Sciatic nerve (tissue), 2 donors: ENCODE measurements at places on chromosomes 12 and 14.

DNA sequence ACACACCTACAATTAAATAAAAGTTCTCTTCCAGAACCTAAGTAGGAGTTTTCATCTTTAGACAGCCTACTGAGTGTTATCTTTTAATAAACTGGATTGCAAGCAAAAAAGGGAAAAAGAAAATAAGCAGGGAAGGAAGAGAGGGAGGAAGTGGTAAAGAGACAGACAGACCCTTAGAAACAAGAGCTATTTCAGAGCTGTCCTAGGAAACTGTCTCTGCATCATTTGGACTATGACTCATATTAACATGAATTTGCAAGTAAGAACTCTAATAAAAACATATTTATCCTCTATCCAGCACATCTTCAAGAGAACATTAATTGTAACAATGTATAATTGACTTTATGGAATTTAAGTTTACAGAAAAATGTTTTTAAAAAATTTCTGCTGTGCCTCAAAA lies 438.8 kb upstream of the USP15 start:
- no peak for DNase-seq

DNA sequence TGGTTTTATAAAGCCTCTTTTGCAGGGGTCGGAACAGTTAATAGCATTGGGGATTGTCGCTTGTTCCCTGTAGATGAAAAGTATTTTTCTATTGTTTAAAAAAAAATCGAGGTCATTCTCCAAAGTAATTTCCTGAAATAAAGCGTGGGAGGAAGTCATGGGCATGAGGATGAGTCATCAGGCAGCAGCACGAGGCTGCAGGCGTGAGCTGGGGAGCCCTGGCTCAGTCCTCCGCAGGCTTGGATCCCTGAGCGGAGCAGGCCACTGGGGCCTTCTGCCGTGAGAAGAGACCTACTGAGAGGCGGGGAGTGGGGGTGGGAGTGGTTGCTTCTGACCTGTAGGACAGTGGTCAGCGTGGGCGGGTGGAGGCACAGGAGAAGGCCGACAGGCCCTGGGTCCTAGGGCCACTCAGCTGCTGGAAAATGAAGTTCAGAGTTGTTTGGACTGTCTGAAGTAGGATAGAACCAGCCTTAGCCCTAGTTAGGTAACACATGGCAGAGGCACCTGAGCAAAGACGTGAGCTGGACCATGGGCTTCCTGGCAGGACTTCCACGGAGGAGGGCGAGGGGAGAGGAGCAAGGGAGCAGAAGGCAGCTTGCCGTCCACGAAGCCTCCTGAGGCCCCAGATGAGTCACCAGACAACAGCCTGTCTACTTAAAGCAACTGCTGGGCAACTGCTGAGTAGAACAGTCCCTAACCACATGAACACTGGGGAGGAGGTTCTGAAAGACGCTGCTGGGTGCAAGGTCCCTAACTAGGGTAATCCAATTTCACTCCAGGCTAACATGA lies 21.1 kb upstream of the LGALS3 start:
- DNase-seq, result peak; percentile 90

GRCh38 chr14:23704890-23705289 lies 68.7 kb downstream of the DHRS2 start:
- no peak for DNase-seq

DNA sequence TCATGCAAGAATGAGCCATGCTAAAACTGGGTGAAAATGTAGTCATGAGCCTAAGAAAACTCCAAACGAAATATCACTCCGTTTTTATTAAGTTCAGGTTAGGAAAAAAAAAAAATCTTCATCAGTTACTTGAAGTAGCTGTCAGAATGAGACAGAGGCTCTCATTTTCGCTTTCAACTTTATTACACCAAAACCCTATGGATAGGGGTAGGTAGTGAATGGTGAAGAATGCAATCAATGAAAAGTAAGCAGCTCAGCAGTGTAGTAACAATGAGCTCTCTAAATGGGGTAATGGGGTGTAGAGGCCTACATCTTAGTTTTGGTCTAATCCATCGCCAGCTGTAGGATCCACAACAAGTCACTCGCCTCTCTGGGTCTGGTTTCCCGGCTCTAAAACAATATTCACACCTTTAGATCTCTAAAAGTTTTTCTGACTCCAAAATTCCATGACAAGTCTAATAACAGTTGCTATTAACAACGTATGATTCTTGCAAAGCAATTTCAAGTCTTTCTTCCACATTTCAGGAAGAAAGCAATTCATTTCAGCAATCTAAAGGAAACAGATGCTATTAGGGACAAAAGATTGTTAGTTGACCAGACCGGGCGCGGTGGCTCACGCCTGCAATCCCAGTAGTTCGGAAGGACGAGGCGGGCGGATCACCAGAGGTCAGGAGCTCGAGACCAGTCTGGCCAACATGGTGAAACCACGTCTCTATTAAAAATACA lies 1.7 kb downstream of the BTBD7 start:
- DNase-seq, result no peak

DNA sequence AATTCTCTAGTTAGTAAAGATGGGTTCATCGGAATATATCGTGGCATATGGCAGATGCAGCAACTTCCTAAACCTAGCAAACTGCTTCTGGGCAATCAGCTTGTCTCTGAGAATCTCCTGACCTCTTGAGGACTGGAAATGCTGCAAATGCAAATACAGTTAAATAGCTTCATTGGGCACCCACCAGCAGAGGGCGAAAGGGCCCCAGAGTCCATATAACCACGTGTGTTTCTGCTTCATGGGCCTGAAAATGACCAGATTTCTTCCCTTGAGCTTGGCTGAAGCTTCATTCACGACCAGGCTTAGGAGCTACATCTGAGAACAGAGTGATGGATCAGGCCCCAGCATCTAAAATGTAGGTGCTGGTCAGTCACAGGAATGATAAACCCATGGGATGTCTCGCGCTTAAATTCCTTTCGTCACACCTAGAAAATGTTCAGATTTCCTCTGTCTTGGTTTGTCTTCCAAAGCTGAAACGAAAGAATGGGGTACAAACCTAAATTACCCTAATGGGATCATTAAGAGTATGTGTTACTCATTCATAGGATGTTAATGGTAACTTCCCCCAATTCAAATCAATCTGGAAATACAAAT lies 1482.5 kb upstream of the TMEM132C start:
- no peak for DNase-seq

GRCh38 chr14:92121207-92121669 lies 268 bp downstream of the NDUFB1 start:
- peak; percentile 69 for DNase-seq

DNA sequence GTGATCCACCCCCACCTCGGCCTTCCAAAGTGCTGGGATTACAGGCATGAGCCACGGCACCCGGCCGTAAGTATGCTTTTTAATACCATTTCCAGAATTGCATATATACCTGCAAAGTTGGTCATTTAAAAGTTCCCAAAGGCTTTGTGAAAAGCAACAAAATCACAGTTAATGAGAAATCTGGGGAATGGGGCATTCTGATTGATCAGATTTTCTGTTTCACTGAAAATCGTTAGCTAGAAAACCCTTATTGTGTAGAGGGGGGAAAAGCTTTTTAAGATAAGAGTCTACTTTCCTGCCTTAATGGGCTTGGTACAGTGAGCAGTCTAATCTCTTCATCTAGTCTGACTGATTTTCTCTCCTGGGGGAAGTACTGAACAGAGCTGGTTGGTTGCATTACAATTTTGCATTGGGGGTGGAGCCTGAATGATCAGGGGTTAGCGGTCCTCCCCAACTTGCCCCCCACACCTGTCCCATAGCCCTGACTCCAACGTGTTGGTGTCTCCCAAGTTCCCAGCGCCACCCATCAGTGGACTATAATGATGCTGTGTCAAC lies 23.8 kb downstream of the IL31 start:
- DNase-seq, result no peak

DNA sequence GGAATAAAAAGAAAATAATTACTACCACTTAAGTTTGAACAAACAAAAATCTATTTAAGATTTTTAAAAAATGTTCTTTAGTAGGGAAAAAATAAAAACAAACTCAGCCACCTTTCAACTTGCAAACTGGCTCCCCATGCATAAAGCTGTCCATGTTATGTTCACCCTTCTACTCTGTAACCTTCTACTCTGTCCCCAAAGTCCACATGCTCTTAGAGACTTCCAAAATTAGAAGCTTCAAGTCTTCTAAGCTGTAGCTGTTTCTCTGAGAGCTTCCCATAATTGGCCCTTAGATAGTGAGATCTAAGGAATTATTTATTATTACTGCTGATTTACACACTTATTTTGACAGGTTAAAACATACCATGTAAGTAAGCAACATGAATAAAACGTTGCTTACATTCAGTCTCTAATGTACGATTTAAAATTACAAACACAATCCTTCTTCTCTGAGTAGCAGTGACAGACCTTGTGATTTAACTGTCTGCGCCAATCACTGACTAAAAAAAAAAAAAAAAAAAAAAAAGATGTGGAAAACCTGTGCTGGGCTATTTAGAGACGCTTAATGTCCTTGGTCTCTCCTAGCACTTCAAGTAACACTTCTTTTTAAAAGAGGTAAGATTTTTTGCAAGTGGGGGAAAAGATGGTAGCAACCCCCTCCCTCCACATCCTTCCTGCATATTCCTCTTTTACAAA lies 28.3 kb upstream of the GRIP1 start:
- DNase-seq, result no peak

DNA sequence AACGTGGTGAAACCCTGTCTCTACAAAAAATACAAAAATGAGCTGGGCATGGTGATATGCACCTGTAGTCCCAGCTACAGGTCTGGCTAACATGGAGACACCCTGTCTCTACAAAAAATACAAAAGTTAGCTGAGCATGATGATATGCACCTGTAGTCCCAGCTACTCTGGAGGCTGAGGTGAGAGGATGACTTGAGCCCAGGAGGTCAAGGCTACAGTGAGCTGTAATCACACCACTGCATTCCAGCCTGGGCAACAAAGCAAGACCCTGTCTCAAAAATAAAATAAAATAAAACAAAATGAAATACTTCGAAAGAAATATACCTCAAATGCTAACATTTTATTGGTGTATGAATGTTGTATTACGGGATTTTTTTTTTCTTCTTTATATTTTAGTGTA lies 107.6 kb upstream of the EGLN3 start:
- DNase-seq, result no peak
